Activated CD4-positive, alpha-beta T cell treated with anti-CD3 and anti-CD28 coated beads, Interleukin-2, amount 10 ng/mL, durations not matched to agents 7 days and 5 days (primary cell): ENCODE measurements at places on chromosomes 2 and 18. TPM values are rescaled to one million over a fixed set of nuclear protein-coding genes. Genes with fewer than 3 reads are reported as not detected.

DNA sequence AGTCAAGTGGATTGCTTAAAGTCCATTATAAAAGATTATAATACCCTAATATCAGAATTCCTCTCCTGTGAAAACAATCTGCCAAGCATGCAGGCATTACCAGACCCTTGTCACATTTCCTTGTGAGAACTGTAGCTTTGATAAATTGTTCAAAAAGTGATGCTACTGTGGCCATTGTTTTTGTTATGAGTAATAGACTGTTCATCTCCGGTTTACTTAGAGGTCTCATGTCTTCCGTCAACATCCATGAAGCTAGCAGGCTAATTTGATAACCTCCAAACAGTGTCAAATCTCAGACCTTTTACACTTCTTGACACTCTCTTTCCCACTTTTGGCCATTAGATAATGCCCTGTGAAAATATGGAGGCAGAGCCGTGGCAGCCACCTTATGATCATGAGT lies 342.7 kb downstream of the CPS1 start:
- no peak for DNase-seq

DNA sequence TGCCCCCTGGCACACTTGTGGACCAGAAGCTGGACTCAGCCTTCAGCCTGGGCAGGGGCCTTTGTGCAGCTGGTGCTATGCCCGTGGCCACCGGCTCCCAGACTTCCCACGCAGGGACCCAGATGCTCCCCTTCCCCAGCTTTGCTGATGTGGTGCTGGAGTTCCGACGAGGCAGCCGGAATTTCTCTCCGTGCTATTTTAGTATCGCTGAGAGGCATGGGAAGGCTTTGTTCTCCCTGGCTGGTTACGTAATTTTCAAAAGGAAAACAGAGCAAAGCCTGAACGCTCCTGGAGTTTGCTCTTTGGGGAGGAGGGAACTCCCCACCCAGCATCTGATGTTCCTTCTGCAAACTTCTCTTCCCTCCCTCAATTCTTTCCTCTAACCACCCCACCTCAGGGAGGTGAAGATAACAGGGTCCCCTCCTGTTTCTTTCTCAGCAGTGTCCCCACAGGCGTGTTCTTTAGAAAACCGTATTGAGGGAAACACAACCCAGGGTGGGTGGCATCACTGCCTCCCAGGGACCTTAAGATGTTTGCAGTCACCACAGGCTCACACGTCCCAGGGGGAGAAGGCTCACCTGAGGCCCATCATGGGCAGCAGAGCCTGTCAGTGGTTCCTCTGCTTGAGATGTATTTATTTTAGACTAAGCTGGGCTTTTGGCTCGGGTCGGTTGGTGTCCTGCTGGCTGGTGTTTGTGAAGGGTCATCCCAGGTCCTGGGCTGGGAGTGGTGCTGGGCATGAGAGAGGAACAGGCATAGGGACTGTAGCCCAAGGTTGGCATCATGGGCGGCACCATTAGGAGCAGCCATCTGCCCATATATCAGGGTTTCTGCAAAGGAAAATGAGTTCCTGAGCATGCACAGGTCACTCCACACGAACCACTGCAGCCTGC lies 95.0 kb downstream of the MAPK4 start:
- DNase-seq: no peak

DNA sequence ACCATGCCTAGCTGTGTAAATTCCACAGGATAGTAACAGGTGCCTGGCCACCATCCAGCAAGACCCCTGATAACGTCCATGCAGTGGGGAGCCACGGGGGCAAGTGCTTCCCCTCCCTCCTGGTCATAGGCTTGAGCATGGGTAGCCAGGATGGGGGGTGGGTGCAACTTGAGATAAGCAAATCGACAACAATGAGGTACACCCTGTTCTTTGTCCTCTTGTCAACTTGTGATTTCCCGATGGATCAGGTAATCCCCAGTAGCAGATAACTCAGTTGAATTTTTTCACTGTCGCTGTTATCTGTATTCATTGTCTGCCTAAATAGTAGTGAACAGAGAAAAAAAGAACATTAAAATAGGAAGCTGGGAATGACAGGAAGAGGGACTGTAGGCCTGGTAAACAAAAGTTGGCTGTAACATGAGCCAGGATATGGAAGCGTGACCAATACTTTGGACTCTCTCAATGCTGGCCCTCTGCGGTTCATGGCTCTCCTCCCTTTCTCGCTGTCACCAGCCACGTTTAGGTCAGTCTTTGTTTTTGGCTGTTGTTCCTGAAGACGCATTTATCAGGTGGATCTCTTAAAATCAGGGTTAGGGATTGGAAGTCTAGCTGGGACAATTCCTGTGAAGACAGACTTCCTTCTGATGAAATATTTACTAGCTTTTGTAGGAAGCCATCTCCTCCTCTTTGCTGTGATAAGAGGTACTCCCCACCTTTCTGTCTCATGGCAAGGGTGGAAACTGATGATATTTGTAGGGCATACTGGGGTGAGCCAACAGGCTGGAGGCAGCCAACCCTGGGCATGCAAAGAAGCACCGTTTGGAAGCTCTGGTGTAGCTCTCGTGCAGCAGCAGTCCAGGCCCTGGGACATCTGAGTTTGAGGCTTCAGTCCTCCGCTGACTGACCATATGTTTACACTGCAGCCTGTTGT lies 42.4 kb downstream of the TCF7L1 start:
- DNase-seq: no peak

Gene CENPA
- total RNA-seq: 55.1 TPM

DNA sequence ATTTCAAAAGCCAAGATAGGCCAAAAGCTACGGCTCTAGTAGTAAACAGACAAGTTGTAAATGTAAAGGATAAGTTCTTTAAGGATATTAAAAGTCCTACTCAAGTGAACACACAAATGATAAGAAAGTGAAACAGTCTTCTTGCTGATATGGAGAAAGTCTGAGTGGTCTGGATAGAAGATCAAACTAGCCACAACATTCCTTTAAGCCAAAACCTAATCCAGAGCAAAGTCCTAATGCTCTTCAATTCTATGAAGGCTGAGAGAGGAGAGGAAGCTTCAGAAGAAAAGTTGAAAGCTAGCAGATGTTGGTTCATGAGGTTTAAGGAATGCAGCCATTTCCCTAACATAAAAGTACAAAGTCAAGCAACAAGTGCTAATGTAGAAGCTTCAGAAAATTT lies 111.7 kb upstream of the ZEB2 start:
- DNase-seq: no peak

DNA sequence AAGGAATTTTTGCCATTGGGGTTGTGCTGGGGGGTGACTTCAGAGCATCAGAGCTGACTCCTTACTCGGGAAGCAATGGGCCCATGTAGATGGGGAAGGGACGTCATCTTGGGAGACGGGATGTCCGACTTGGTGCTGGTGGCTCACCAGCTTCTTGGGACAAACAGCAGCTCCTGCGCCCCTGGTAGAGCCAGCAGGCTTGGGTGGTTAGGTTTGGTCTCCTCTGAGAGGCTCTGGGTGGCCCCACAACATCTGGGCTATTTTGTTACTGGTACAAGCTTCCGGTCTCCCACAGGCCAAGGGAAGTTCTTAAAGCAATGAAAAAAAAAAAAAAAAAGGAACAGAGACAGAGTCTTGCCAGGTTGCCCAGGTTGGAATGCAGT lies 1.8 kb downstream of the NGEF start:
- DNase-seq: no peak

DNA sequence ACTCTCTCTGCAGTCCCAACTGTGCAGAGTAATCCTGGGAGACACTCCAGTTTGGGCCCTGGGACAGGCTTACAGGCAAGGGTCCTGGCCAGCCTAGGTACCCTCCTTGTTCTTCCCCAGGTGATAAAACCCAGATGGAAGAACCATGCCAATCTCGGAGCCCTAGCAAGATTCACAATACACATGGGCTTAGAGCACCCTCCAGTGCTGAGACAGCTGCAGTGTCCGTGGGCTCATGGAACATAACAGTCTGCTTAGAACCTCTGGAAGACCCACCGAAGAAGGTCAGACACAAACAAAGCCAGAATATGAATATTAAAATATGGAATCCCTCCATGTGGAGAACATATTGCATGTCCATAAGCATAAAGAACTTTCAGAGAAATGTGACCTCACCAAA lies 568.1 kb downstream of the KCNJ3 start:
- DNase-seq: no peak

DNA sequence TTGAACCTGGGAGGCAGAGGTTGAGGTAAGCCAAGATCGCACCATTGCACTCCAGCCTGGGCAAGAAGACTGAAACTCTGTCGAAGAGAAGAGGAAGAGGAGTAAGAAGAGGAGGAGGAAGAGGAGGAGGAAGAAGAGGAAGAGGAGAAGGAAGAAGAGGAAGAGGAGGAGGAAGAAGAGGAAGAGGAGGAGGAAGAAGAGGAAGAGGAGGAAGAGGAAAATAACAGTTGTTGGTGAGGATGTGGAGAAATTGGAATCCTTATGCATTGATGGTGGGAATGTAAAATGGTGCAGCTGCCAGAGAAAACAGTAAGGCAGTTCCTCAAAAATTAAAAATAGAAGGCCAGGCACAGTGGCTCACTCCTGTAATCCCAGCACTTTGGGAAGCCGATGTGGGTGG lies 8.5 kb upstream of the NCL start:
- no peak for DNase-seq

DNA sequence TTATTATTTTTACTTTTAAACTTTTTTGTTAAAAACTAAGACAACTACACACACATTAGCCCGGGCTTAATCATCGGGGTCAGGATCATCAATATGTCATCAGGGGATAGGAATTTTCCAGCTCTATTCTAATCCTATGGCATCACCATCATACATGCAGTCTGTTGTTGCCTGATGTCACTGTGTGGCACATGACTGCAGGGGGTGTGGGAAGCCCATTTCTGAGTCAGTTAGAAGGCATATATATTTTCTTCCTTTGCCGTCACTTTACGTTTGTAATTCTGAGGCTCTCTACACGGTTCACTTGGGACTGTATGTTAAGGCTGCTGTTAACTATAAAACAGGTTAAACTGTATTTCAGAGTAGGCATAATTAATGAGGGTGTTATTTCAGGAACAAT lies 144.4 kb upstream of the ITGA6 start:
- DNase-seq: no peak

- DNase-seq: peak; percentile 85
Observed at GRCh38 chr2:20650877-20651730, at the start of gene HS1BP3. Gene HS1BP3, minus strand, starts transcription at chr2:20651098. Its CDS starts 35 bp downstream, at chr2:20651063.

Gene ADRA2B
- not detected for total RNA-seq

DNA sequence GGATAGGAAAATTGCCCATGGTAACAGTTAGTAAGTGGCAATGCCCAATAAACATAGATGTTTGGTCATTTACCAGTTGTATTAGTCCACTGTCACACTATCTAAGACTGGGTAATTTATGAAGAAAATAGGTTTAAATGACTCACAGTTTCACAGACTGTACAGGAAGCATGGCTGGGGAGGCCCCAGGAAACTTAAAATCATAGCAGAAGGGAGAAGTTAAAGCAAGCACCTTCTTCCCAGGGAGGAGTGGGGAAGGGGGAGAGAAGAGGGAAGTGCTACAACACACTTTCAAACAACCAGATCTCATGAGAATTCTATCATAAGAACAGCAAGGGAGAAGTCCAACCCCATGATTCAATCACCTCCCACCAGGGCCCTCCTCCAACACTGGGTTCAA lies 23.4 kb downstream of the NR4A2 start:
- no peak for DNase-seq

DNA sequence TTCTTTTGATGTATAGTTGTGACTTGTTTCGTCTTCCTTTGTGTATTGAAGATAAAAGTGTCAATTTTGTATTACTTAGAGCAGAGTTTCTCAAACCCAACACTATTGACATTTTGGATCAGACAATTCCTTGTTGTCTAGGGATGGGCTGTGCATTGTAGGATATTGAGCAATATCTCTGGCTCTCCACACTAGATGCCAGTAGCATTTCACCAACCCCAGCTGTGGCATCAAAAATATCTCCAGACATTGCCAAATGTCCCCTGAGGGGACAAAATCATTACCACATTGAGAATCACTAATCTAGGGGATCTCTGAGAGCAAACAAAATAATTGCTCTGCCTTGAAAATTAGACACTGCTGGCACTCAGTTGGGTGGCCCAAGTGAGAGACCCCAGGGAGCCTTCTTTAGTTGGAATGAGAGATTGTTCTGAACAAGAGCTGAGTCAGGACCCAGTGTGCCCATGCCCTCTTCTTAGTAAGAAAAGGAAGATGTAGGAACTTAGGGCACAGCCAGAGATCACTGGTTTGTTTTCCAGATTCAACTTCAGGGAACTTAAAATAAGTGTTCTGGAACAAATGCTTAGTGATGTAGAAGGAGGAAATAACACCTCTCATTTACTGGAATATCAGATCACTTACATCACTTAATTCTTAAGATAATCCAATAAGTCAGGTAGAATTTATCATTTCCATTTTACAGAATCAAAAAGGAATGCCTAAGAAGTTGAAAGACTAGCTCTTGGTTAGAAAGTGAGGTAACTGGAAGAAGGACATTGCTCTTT lies 466.6 kb upstream of the TNP1 start:
- no peak for DNase-seq

Gene ANKRD36
- total RNA-seq: 59.5 TPM

- no peak for DNase-seq
Observed at GRCh38 chr18:28767727-28768211, 590.8 kb upstream of the CDH2 start.

Gene FIGN
- total RNA-seq: not detected

DNA sequence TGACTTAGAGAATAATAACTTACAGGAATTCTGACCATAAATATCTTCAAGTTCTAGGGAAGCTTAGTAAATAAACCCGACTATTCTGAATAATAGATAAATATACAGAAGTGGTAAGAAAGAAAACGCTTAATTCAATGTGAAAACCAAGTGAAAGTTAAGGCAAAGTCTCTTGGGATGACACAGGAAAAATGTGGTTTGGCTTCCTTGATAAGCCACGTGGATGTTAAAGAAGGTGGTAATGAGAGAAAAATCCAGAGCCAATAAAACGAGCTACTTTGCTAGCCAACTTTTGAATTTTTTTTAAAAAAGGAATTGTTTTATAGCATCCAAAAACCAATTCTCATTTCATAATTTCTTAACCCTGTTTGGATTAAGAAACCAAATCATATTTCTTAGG lies 166.2 kb upstream of the VRK2 start:
- DNase-seq: no peak

Gene CNGA3
- total RNA-seq: not detected

DNA sequence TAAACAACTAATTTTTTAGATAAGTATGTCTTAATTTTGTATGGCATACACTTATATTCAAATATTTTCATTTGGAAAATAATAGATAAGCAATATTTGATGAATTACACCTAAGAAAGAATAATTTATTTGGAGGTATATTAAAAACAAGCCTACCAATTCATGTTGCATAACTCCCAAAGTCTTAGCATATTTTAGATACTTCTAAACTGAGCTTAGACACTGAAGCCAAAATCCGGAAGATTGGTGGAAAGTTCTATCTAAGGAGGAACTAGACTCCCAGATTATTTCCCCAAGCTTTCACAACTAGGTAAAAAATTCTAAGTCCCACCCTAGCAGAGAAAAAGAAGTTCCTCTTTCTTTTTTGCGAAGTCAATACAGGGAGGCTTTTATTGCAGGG lies 221.0 kb upstream of the MMADHC start:
- no peak for DNase-seq

GRCh38 chr2:186717320-186718007 lies 23.6 kb downstream of the FAM171B start:
- no peak for DNase-seq
